ENCODE measurements at places on chromosomes 4 and X. TPM values are rescaled to one million over a fixed set of nuclear protein-coding genes. Genes with fewer than 3 reads are reported as not detected.

The AFP gene
- total RNA-seq = not detected

The SPATA4 gene
- total RNA-seq = not detected

GRCh38 chr4:17681281-17682221 lies 67.1 kb downstream of the MED28 start:
- H3K27me3 ChIP-seq = no peaks in the 10 kb centered on the region
- DNase-seq = no peak
- no peaks in the 10 kb centered on the region for H3K36me3 ChIP-seq
- no peak overlapping the region for H3K4me3 ChIP-seq

- H3K4me1 ChIP-seq = peaks cover 14% of the 10 kb centered on the region
- H3K27me3 ChIP-seq = no peaks in the 10 kb centered on the region
- DNase-seq = no peak
- no peak overlapping the region for H3K27ac ChIP-seq
- H3K4me3 ChIP-seq = no peak overlapping the region
These were observed 86.0 kb downstream of the RTL5 start for GRCh38 chrX:72045552-72046277.

- H3K36me3 ChIP-seq = no peaks in the 10 kb centered on the region
- no peak for DNase-seq
- H3K27me3 ChIP-seq = no peaks in the 10 kb centered on the region
- no peaks in the 10 kb centered on the region for H3K4me1 ChIP-seq
These were observed 100.9 kb downstream of the LCORL start for GRCh38 chr4:17920681-17921080.

DNA sequence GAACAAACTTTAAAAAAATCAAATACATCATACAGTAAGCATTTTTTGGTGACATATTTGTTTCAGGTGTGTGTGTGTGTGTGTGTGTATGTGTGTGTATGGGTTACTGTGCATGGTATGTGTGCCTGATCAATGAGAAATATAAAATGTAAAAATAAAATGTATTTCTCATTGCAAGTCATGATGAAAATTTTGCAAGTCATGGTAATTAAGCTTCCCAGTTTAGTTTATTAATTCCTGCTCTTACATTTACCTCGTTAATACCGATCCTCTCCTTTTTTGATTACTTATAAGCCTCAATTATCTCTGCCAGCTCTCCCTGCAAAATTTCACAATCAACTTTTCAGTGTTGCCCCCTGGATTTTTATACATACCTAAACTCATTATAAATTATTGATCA lies 114.6 kb upstream of the ADGRL3 start:
- no peak overlapping the region for H3K4me3 ChIP-seq
- no peaks in the 10 kb centered on the region for H3K4me1 ChIP-seq
- no peaks in the 10 kb centered on the region for H3K36me3 ChIP-seq
- no peaks in the 10 kb centered on the region for H3K27me3 ChIP-seq
- no peak overlapping the region for H3K27ac ChIP-seq

DNA sequence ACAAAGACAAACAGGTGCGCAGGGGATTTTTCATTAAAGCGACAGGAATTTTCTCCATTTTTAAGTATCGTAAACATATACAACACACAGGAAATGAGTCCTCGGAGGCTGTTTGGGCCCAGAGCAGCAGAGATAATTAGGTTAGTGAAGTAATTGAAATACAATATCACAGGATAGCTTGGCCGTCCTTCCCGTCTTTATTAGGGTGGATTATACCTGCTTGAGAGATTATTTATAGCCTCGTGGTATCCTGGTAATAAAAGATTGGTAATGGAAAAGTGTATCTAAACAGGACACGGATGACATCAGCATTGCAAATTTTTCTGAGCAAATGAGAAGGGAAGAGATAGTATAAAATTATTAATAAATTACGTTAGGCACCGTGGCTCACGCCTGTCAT lies 68.2 kb downstream of the CRLF2 start:
- H3K27me3 ChIP-seq = no peaks in the 10 kb centered on the region
- H3K4me1 ChIP-seq = no peaks in the 10 kb centered on the region
- no peak overlapping the region for H3K4me3 ChIP-seq
- no peak overlapping the region for H3K27ac ChIP-seq
- H3K36me3 ChIP-seq = no peaks in the 10 kb centered on the region

DNA sequence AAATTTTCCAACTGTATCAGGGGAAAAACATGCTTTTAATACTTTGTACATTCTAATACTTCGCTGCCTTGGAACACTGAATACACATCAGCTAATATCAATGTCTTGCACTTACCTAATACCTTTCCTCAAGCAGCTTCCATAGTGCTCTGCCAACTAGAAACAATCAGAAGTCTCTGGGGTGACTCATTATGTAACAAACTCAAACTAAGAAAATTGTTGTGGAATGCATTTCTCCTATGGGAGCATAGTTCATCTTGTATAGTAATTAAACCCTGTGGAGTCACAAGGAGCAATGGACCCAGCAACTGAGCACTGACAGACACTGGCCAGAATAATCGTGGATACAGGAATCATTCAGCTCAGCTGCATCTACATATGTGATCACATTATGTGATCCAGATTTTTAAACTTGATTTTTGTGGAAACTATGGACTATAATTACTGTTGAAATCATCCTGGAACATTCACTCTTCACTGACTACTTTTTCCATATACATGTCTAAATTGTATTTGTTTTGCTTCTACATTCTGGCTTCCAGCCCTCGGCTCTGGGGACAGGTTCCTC lies 496.9 kb downstream of the TMA16 start:
- no peak overlapping the region for H3K27ac ChIP-seq
- DNase-seq = no peak
- H3K4me3 ChIP-seq = no peak overlapping the region
- no peaks in the 10 kb centered on the region for H3K27me3 ChIP-seq
- no peaks in the 10 kb centered on the region for H3K36me3 ChIP-seq
- no peaks in the 10 kb centered on the region for H3K4me1 ChIP-seq

GRCh38 chr4:56857601-56858309 lies 36.3 kb upstream of the SPINK2 start:
- no peaks in the 10 kb centered on the region for H3K4me1 ChIP-seq
- no peak overlapping the region for H3K27ac ChIP-seq
- no peak for DNase-seq
- no peaks in the 10 kb centered on the region for H3K27me3 ChIP-seq

GRCh38 chr4:2599304-2599654 lies 62.8 kb downstream of the FAM193A start:
- no peaks in the 10 kb centered on the region for H3K36me3 ChIP-seq
- no peak overlapping the region for H3K27ac ChIP-seq
- DNase-seq = no peak
- no peak overlapping the region for H3K4me3 ChIP-seq
- no peaks in the 10 kb centered on the region for H3K27me3 ChIP-seq

DNA sequence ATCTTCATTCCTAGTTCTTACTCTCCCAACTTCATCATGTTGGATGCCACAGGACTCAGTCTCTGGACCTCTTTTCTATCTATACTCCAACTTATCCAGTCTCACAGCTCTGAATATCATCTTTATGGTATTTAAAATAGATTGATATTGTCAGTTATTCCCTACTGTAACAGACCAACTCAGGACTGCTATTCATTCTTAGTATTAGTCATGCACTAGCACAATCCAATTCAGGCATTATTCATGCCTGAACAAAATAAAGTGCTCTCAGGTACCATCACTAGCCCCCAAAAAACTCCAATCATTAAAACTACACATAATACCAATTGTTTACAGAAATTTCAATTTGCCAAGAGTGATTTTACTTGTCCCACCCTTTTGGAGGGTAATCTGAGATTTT lies 37.7 kb downstream of the FRYL start:
- no peaks in the 10 kb centered on the region for H3K27me3 ChIP-seq
- H3K4me1 ChIP-seq = peaks cover 29% of the 10 kb centered on the region
- H3K36me3 ChIP-seq = no peaks in the 10 kb centered on the region
- H3K4me3 ChIP-seq = no peak overlapping the region
- no peak for DNase-seq

DNA sequence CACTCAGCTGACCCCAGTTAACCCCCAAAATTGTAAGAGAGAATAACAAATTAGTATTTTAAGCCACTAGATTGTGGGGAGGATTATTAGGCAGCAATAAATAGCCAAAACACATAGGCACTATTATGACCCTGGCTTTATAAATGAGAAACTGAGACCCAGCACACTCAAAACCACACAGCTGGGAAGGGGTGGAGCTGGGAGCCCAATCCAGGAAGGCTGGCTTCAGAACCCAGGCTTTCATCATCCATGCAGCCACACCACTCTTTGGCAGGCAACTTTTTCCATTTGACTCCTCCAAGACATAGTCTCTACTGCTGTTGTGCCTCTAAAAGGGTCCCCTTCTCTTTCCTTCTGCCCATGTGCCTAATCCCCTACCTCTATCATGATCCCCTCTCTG lies 253.8 kb downstream of the DHX15 start:
- H3K36me3 ChIP-seq = no peaks in the 10 kb centered on the region
- no peak for DNase-seq
- no peak overlapping the region for H3K4me3 ChIP-seq
- no peaks in the 10 kb centered on the region for H3K27me3 ChIP-seq
- no peaks in the 10 kb centered on the region for H3K4me1 ChIP-seq

All from naive thymus-derived CD4-positive, alpha-beta T cell (primary cell).